ENCODE measurements at places on chromosomes 5 and 9. TPM values are rescaled to one million over a fixed set of nuclear protein-coding genes. Genes with fewer than 3 reads are reported as not detected.

DNA sequence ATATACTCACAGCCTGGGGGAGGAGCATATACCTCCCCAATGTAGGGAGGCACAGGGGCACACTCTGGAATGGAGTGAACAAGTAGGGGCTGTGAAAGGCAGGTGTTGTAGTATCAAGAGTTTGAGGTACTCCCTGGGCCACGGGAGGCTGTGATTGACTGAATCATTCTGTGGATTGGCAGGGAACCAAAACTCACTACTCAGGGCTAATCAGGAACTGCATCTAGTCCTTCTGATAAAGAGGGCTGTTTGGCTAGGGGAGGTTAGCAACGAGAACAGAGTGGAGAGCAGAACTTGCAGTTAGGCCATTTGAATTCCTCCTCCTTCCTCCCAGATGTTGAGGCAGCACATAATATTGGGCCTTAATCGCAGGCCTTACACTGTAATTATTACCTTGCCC lies 369.2 kb upstream of the MPDZ start:
- no peak overlapping the region for H3K27ac ChIP-seq
- no peak for DNase-seq
- H3K4me1 ChIP-seq: no peaks in the 10 kb centered on the region
- H3K4me3 ChIP-seq: no peak overlapping the region

DNA sequence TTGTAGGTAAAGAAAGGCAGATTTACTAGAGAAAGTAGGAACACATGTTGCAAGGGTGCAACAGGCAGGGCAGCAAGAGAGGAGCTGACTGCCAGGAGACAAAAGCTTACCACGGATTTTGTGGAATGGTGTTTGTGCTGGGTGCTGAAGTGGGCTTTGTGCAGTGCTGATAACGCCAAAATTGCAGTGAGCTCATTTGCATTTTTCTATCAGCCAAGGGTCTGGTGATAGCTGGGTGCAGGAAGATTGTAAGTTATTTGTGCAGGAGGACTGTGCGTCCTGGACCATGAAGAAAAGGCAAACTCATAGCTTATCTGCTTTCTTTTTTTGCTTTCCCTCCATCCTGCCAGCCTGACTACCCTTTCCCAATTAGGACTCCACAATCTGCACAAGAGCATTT lies 13.6 kb downstream of the CTSL start:
- no peak overlapping the region for H3K27ac ChIP-seq
- no peak overlapping the region for H3K4me3 ChIP-seq
- DNase-seq: no peak
- peaks cover 51% of the 10 kb centered on the region for H3K27me3 ChIP-seq
- H3K36me3 ChIP-seq: no peaks in the 10 kb centered on the region

GRCh38 chr5:111245654-111246053 lies 21.5 kb downstream of the CAMK4 start:
- peak overlapping the region; percentile 64 for H3K27ac ChIP-seq
- H3K27me3 ChIP-seq: no peaks in the 10 kb centered on the region
- peaks cover 80% of the 10 kb centered on the region for H3K4me1 ChIP-seq
- peaks cover 6% of the 10 kb centered on the region for H3K36me3 ChIP-seq
- no peak for DNase-seq

- peak overlapping the region; percentile 54 for H3K4me3 ChIP-seq
- no peaks in the 10 kb centered on the region for H3K36me3 ChIP-seq
- H3K4me1 ChIP-seq: peaks cover 5% of the 10 kb centered on the region
- peak; percentile 70 for DNase-seq
Observed at GRCh38 chr9:135085830-135086546, 1.5 kb upstream of the OLFM1 start.

GRCh38 chr9:2798423-2798822 lies 45.5 kb downstream of the PUM3 start:
- H3K4me3 ChIP-seq: no peak overlapping the region
- DNase-seq: no peak
- peak overlapping the region; percentile 21 for H3K27ac ChIP-seq
- no peaks in the 10 kb centered on the region for H3K27me3 ChIP-seq

GRCh38 chr9:117597977-117598376 lies 106.2 kb upstream of the TLR4 start:
- H3K27ac ChIP-seq: no peak overlapping the region
- H3K27me3 ChIP-seq: no peaks in the 10 kb centered on the region
- no peak overlapping the region for H3K4me3 ChIP-seq

- no peak for DNase-seq
- H3K27ac ChIP-seq: no peak overlapping the region
- peaks cover 3% of the 10 kb centered on the region for H3K27me3 ChIP-seq
- no peak overlapping the region for H3K4me3 ChIP-seq
- no peaks in the 10 kb centered on the region for H3K36me3 ChIP-seq
- no peaks in the 10 kb centered on the region for H3K4me1 ChIP-seq
Observed at GRCh38 chr5:158159621-158160020, 300.7 kb upstream of the CLINT1 start.

GRCh38 chr9:130872093-130872492 lies 24.5 kb downstream of the QRFP start:
- H3K4me3 ChIP-seq: no peak overlapping the region
- H3K4me1 ChIP-seq: no peaks in the 10 kb centered on the region
- peaks cover 2% of the 10 kb centered on the region for H3K36me3 ChIP-seq
- no peak for DNase-seq

- H3K27me3 ChIP-seq: no peaks in the 10 kb centered on the region
- H3K4me3 ChIP-seq: no peak overlapping the region
- no peak for DNase-seq
Observed at GRCh38 chr5:143442385-143442784, 38.9 kb upstream of the NR3C1 start.

DNA sequence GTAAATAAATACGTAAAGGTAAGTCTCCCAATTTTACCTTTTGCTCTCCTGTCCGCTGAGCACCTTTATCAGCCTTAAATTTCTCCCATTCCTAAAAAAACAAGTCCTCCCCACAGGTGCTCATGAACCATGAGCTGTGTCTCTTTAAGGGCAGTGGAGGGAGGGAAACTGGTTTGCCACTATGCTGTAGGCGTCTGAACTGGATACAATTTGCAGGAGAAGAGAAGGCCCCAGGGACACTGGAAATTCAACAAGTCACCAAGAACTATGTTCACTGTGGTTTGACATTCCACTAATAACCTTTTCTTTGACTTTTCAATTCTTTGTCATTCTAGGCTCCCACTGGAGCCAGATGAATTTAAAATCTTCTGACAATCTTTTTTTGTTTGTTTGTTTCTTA lies 72.2 kb downstream of the LHFPL2 start:
- peaks cover 5% of the 10 kb centered on the region for H3K27me3 ChIP-seq
- H3K4me1 ChIP-seq: no peaks in the 10 kb centered on the region
- H3K36me3 ChIP-seq: no peaks in the 10 kb centered on the region
- no peak overlapping the region for H3K27ac ChIP-seq
- no peak overlapping the region for H3K4me3 ChIP-seq
- DNase-seq: no peak

DNA sequence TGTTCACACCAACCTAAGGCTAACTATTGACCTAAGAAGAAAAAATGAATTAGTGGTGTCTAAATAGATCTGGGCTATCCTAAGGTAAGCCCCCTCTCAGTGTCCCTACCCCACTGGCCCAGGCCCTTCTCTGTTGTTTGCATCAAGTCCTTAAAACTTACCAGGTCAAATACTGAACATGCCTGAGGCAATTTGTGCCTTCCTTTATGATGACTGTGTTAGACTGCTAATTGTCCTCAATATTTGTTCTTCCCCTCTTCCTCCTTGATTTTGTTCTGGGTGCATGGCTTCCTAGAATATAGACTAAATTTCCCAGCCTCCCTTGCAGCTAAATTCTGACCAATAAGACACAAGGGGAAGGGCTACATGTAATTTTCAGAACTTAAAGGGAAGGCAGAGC lies 199.9 kb downstream of the ADAMTS12 start:
- no peak for DNase-seq
- no peaks in the 10 kb centered on the region for H3K36me3 ChIP-seq
- H3K27ac ChIP-seq: no peak overlapping the region
- no peaks in the 10 kb centered on the region for H3K4me1 ChIP-seq
- H3K4me3 ChIP-seq: no peak overlapping the region

C5orf52 gene
- total RNA-seq: not detected

FOXD4 gene
- 0.38 TPM for total RNA-seq

ANKRD31 gene
- 0.65 TPM for total RNA-seq

FCN2 gene
- total RNA-seq: not detected

ZBTB26 gene
- 11.0 TPM for total RNA-seq

Measured in activated T-cell treated with anti-CD3 and anti-CD28 coated beads, Interleukin-2, amount 50 U/mL, for 72 hours (primary cell).